Stimulated activated CD8-positive, alpha-beta memory T cell treated with anti-CD3 and anti-CD28 coated beads, Interleukin-2, amount 100 ng/mL, for 1 hour (primary cell): ENCODE measurements at places on chromosomes 5 and 9.

DNA sequence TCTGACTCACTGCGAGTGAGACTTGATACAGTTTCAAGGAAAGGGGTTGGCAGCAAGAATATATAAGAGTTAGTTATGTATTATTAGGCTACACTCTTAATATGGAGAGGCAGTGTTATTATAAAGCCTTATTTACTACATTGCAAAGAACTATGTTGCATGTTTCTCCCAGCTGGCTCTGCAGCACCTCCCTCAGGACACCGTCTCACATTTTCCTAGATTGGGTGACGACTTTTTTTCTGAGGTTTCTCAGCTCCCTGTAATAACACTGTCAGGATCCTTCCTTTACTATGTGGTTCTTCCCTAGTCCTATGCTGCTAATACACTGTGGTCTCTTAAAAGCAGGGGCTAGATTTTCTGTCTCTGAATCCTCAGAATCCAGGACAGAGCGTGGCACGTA lies 153.7 kb downstream of the INSYN2B start:
- DNase-seq: no peak

DNA sequence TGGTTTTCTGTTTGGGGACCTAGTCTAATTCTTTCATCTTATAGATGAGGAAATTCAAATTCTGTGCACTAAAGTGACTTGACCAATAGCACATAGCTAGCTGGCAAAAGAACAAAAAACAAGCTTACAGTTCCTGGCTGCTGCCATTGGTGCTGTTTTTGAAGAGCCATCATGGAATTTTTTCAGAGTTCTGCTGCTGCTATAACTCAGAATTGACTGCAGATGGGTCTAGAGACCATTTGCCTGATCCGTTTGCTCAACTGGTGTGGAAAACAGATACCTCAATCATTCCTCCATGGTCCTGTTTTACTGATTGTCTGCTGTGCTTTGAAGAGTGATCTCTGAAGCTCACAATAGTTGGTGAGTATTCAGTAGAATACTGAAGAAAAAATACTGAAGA lies 15.2 kb downstream of the FBXL7 start:
- DNase-seq: no peak

- no peak for DNase-seq
These were observed 3.7 kb upstream of the EGFL7 start for GRCh38 chr9:136658849-136659535.

- DNase-seq: no peak
These were observed 38.0 kb downstream of the ZNF622 start for GRCh38 chr5:16427587-16427986.

- no peak for DNase-seq
These were observed 112.2 kb downstream of the SCAMP1 start for GRCh38 chr5:78472469-78473106.

DNA sequence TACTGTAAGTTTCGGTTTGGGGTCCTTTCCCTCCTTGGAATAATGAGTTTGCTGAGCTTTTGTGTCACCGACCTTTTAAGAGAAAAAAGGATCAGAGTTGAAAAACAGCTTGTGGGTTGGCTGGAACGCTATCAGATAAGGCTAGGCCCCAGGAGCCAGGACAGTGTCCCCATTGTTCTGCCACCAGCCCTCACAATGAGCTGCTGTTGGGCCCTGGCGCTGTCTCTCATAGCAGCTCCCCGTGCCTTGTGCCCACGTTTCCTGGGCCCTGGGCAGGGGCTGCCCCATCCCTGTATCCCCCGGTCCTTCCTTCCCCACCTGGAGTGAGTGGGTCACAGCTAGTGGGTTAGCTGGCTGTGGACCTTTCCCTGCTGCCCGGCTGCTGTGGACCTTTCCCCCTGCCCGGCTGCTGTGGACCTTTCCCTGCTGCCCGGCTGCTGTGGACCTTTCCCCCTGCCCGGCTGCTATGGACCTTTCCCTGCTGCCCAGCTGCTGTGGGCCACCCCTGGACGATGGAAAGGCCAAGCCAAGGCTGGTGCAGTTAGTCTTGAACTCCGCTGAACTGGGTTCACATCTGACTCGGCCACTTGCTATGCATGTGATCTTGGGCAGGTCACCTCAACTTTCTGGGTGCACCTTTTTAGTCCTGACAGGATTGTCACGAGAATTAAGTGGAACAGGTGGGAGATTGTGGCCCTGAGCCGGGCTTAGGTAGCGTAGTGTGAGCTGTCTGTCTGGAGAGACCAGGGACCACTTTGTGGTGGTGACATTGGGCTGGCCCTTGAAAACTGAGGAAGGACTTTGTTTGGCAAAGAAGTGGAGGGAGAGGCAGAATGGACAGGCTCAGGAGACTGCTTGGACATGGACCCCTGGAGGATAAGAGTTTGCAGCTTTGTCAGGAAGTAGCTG lies 99.5 kb downstream of the DAB2IP start:
- no peak for DNase-seq

- DNase-seq: no peak
These were observed 1.1 kb upstream of the IRF1 start for GRCh38 chr5:132491368-132492364.

- no peak for DNase-seq
These were observed 213.8 kb upstream of the ACTBL2 start for GRCh38 chr5:57696389-57696769.

DNA sequence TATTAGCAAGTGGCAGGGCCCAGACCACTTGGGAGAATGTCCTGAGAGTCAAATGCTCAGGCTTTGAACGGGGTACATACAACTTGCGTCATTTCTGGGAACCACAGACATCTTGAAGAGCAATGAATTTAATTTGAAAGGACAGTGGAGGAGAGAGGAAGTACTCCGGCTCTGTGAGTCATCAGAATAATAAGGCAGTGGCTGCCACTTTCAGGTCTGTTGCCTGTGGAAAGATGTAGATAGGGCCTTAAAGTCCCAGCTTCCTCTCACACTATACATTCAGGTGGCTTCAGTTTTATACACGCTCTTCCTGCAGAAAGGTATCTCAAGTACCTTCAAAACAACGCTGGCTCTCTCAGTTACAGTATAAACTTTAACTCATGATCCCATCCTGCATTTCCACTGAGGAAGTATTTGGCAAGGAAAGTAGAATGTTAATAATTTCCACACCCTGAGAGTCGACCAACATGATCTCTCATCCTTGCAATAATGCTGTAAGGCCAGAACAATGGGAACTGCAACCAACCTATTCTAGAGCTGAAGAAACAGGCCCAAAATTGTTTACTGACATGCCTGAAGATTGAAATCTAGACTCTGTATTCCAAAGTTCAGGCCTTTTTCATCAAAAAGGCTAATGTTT lies 6.8 kb upstream of the PRUNE2 start:
- DNase-seq: no peak

GRCh38 chr5:160287378-160288051 lies 24.8 kb downstream of the CCNJL start:
- DNase-seq: no peak

DNA sequence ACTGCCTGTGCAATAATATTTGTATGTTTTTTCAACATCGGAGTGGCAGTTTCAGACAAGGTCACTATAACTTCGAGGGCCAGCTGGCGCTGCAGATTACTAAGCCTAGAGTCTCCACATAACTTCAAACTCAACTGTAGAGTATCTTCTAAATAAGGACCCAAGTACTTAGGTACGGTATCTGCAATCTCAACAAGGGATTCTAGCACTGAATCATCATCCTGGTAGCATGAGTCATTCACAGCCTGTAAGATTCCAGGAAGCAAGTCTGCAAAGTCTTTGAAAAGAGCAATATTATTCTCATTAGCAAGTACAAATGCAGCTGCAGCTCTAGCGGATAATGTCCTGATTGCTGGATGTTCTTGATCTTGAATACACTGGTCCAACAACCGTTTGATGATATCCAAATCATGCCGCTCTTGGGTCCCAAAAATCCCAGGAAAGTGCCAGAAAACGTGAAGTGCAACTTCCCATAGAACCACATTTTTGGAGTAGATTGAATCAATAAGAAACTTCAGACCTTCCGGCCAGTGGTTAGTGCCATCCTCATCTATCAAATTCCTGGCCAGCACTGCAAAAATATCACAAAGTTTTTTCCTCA lies 654 bp downstream of the RANBP6 start:
- no peak for DNase-seq

- DNase-seq: no peak
These were observed 103.8 kb upstream of the ZNF618 start for GRCh38 chr9:113772121-113772810.

DNA sequence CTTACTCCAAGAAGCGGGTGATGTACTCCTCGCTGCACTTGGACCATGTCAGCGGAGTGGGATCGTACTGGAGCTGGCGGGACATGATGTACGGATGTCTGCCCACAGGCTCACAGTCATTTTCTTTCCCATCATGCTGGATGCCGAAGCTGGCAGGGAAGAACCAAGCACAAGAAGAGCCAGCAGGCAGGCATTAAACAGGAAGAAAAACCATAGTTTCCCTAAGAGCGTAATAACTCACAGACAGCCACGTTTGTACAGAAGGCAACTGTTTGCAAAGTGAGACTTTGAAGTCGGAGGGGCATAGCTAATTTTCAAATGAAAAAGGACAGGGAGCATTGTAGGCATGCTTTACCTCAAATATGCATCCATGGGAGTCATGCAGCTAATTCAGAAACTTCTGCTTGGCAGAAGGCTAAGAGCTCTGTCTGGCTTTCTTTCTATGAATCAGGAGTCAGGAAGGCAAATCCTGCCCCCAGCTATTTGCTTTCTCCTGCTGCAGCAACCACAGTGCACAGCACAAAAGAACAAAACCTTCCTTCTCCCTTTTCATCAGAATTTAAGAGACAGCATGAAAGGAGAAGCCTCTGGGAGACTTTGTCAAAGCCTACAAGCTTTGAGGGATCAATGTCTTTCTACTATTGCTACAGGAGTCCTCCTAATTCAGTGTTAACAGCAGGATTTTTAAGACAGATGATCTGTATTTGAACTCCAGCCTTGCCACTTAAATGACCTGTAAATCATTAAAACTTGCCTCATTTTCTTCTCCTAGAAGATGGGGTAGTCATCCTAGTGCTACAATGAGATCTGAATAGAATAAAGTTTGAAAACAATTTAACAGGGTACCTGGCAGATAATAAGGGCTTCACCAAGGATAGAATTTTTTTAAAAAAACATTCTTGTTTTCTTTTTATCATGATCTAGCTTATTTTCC lies 209.1 kb downstream of the TARS1 start:
- no peak for DNase-seq

- DNase-seq: no peak
These were observed 71.0 kb downstream of the BRINP1 start for GRCh38 chr9:119298076-119298853.

DNA sequence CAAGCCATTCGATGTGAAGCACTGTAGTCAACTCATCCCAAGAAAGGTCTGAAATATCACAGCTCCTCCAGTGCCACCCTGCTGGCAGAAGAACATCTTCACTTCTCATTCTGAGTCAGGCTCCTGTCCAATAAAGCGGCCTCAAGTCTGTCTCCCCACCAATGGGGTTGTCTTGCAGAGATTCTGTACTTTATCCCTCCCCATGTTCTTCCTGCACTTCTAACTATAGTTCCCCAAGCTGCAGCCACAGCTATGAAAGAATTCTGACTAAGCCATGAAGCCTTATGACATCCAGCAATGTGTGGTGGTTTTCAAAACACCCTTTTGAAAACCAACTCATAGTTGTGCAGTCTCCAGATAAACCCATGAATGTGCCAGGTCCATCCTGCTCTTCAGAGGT lies 6.8 kb downstream of the MACROH2A1 start:
- DNase-seq: no peak

DNA sequence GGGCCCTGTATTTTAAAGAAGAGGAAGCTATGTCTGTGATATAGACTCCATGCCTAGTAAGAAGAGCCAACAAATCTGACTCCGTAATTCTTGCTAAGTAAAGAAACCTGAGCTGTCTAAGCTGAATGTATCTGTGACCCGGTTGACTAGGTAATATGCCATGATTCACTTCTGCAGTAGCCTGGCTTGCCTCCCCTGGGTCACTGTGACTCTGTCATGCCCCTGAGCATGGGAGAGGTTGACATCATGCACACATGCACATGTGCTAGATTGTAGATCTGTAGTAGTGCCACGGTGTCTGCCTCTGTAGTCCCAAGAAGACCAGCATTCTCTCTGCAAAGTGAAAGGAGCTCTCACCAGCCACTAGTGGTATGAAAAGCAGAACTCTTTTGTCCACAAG lies 9.1 kb downstream of the SLC22A5 start:
- DNase-seq: no peak

- DNase-seq: no peak
These were observed 15.1 kb downstream of the LPAR1 start for GRCh38 chr9:111023128-111023527.

GRCh38 chr9:135504262-135505243 lies 4.1 kb downstream of the MRPS2 start:
- DNase-seq: no peak
